Left renal pelvis (tissue), 4 donors: ENCODE measurements at places on chromosomes 3 and 15. TPM values are rescaled to one million over a fixed set of nuclear protein-coding genes. Genes with fewer than 3 reads are reported as not detected.

CFAP44 gene
- polyA plus RNA-seq = 22.2 TPM

TGM4 gene
- polyA plus RNA-seq = 0.07 TPM

NANOGP8 gene
- 0.21 TPM for polyA plus RNA-seq

DUOXA1 gene
- 0.66 TPM for polyA plus RNA-seq

GOLGA6L1 gene
- not detected for polyA plus RNA-seq

GRCh38 chr3:50241713-50242380, 5.8 kb downstream of the GNAI2 start:
- no peak for DNase-seq

GRCh38 chr3:134627831-134628230, 23.0 kb downstream of the KY start:
- no peak for DNase-seq

- DNase-seq = no peak
Observed at GRCh38 chr3:36380221-36381031, at the start of gene STAC. Gene STAC (plus strand): TSS chr3:36380504. CDS start chr3:36380644, 140 bp downstream.

- DNase-seq = no peak
Observed at GRCh38 chr3:129974833-129975704, 549 bp downstream of the TRH start.

- DNase-seq = no peak
Observed at GRCh38 chr3:50010959-50011358, 71.0 kb downstream of the RBM6 start.

GRCh38 chr15:80789296-80789695, 10.1 kb downstream of the CEMIP start:
- DNase-seq = no peak

- no peak for DNase-seq
Observed at GRCh38 chr3:57948781-57949242, 59.4 kb upstream of the FLNB start.

DNA sequence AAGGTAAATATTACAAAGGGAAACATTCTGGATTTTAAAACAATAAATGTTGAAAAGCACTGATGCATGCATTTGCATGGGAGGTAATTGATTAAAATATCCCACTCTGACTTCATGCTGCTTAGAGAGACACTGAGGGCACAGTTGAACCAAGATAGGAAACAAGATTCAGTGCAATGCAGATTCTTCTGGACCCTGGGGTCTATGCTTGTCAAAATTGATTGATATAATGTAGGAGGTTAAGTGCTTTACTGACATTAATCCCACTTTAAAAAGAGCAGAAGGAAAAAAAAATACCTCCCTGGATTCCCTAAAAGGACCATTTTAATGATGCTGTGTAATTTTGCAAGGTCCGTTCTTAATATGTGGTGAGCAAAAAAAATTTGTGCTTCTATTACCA, 454.2 kb downstream of the GABRB3 start:
- no peak for DNase-seq
